ENCODE measurements at places on chromosomes 6 and 20. TPM values are rescaled to one million over a fixed set of nuclear protein-coding genes. Genes with fewer than 3 reads are reported as not detected.
A peak's percentile ranks its signal among the peaks of the same experiment; 100 is the strongest.

DNA sequence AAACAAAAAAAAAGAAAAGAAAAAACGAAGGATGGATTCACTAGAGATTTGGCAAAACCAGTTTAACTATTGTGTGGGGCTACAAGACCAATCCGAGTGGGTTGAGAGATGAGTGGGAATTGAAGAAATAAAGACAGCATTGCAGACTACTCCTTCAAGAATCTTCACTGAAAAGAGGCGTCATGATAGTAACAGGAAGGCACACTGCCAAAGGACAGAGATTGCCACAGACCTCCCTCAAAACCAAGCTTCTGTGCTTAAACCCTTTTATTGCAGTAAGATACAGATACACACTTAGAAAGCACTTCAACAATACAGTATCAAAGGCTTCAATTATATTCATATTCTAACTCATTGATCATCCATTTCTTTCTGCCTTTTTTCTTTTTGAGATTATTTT is 103.9 kb downstream of the IPCEF1 start:
- DNase-seq: no peak

DNA sequence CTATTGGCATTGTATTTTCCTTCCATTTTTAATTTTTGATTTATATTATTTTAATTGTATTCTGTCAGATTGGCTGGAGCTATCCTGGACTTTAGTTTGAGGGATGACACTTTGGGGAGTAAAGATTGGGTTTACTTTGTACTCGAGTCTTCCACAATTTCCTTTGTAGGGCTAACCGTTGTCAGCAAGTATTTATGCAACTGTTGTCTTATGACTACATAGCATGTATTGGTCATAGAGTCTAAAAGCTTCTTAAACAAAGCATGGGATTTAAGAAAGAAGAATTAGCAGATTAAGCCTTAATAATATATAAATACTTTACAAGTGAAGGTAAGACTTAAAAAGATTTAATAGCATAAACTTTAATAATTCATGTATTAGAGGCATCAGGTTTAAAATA is 19.6 kb downstream of the FARS2 start:
- no peak for DNase-seq

DNA sequence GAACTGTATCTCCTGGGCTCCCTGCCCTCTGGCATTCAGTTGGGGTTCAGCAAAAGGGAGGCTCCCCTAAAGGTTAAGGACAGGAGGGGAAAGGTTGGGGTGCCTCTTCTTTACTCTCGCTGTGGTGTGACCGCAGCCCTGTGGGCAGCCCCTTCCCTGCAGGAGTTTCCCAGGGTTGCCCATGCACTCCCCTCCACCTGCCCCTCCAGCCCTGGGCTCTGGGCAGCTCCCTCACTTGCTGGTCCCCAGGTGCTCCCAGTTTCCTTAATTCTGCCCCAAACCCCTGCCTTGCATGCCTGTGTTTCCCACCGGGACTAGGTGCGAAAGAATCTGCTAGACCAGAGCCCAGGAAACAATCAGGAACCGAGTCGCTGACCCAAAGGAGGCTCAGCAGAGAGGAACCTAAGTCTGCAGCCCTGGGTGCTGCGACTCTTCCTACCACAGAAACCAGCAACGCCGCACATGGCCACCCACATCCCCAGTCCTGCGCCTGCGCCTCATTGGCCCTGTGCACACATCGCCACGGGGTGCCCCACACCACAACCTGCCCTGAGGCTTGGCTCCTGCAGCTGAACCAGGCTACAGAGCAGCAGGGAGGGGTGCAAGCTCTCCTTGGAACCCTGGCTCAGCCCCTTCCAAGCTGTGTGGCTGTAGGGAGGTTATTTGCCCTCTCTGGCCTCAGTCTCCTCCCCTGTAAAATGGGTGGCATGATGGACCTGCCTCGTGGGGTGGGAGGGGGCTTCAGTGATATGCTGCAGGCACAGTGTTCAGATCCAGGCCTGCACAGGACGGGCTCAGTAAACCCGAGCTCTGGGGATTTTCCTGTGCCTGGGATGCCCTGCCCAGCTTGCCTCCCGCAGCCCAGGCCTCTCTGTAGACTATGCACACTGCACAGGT is 487.6 kb downstream of the PREX1 start:
- no peak for DNase-seq

DNA sequence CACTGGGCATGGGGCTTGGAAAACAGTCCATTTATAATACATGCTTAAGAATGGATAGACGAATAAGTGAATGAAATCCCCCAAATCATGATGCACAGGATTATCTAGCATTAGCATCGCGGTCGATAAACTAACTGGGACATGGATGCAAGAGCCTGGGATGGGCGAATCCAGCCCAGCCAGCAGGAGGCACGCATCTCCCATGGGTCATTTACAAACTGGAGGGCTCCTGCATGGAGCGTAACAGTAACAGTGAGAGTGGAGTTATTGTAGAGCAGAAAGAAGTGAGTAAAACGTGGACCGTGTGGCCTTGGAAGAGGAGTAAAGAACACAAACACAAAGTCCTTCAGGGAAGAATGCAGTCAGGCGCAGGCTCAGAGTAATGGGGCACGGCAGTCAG is 136.5 kb downstream of the AGPAT4 start:
- DNase-seq: no peak

DNA sequence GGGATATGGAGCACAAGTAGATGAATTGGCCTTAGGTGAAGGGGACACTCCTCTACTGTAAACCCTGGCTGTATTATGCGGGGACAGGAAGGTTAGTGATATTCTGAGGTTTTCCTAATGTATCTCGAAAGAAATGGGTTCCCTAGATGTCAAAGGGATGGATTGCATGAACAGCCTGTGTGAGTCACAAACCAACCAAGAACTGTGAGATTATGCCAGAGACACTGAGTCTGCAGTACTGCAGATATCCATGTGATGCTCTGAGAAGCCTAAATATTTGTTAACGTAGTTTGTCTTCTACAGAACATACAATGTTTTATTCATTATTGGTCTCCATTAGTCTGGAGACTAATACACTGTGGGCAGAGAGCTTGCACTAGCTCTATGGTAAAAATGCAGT is 182.2 kb downstream of the AKAP7 start:
- DNase-seq: no peak

DNA sequence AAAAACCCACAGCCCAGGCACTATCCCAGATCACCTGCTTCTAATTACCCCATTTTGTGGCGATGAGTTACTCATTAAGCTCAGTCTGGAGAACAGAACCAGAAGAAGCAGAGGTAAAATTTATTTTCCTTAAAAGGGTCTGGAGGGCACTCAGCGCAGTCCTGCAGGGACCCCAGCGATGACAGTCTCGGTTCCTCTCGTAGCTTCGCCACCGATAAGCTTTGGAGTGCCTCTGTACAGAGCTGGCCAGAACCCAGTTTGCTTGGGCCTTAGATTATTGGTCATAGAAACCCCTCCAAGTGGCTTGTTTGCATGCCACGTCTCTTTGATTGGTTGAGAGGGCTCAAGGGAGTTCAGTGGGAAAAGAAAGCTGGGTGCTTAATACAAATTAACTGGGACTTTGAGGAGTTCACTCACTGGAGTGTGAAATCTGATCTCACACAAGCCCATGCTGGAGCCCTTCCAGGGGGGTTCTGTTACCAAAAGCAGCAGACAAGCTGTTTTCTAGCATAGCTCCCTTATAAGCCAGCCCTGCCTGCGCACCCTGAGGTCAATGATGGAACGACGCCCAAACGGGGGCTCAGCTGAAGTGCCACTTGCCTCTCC is 158.5 kb upstream of the ARID1B start:
- DNase-seq: peak; percentile 63

GRCh38 chr6:169805242-169805838 is 53.9 kb downstream of the ERMARD start:
- DNase-seq: no peak

DNA sequence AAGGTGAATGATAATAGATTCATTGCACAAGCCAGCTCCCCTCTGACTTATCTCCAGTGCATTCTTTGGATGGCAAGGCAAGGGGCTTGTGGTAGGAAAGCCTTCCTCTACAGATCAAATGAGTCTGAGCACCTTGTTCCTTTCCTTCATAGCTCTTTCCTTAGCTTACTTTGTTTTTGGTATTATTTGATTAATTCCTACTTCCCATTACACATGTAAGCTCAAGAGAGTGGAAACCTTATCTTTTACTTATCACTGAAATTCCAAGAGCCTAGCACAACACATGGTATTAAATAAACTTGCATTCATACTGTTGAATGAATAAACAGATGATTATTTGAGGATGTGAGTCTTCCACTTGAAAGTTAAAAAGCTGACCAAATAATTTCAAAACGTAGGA is 41.7 kb downstream of the FRK start:
- DNase-seq: no peak

- no peak for DNase-seq
Observed at GRCh38 chr20:4138056-4138455, 122.7 kb upstream of the RNF24 start.

DNA sequence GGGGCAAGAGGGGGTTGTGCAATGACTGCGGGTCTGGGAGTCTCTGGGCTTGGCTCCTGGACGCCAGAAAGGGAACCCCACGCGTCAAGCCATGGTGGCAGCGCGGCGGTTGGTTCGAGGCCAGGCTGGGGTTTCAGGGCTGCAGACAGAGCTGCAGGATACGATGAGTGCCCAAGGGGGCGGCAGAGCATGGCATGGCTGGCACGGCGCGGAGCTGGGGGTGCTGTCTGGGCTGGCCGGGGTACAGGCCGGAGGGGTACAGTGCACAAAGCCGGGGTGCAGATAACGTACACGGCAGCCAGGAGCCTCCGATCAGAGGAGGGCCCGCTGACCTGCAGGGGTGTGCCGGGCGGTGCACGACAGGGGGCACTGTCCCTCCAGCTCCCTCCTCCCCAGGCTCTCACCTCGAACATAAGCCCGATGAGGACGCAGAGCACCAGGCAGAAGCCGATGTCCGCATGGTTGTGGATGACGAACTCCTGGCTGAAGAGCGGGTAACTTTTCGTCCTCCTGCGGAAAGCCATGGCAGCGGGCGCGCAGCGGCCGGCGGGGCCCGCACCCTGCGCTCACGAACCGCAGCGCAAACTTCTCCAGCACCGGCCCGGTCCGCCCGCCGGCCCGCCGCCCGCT is 353 bp downstream of the TRAM2 start:
- DNase-seq: no peak

The PPP1R16B gene
- 6.9 TPM for polyA plus RNA-seq

The TCF21 gene
- polyA plus RNA-seq: 202 TPM

The TFAP2A gene
- polyA plus RNA-seq: 33.6 TPM

The CRISP2 gene
- 0.20 TPM for polyA plus RNA-seq

The ABHD16B gene
- polyA plus RNA-seq: not detected

The GPX5 gene
- not detected for polyA plus RNA-seq
